ENCODE measurements at places on chromosomes 4 and X. TPM values are rescaled to one million over a fixed set of nuclear protein-coding genes. Genes with fewer than 3 reads are reported as not detected.

DAPP1 gene
- total RNA-seq = not detected

TCEAL7 gene
- 8.0 TPM for total RNA-seq

LAMP2 gene
- 177 TPM for total RNA-seq

CT45A3 gene
- not detected for total RNA-seq

MXD4 gene
- 106 TPM for total RNA-seq

XAGE2 gene
- total RNA-seq = not detected

CENPVL2 gene
- not detected for total RNA-seq

MFAP3L gene
- total RNA-seq = 2.8 TPM

PIR gene
- total RNA-seq = 47.2 TPM

TMPRSS11F gene
- not detected for total RNA-seq
